ENCODE measurements at places on chromosomes 2 and 18.

DNA sequence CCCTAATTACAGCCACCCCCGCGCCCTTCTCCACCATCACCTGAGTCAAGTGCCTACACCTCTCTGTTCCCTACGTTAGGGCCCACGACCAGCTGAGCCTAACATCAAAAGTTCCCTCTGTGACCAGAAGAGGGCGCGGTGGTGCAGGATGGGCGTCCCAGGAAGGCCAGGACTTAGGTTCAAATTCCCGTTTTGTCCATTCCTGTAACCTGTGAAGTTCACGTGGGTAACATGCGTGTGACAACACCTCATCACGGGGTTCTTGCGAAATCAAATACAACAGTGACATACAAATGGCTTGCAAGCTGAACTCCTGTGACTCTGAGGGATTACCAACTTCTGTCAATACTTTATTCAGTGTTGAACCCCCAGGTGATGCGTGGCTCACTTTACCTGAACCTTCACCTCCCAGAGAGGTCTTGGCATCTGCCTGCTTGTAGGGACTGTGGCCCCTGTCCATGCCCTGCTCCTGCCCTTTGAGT, 207.9 kb downstream of the ARL4C start:
- no peak for DNase-seq

DNA sequence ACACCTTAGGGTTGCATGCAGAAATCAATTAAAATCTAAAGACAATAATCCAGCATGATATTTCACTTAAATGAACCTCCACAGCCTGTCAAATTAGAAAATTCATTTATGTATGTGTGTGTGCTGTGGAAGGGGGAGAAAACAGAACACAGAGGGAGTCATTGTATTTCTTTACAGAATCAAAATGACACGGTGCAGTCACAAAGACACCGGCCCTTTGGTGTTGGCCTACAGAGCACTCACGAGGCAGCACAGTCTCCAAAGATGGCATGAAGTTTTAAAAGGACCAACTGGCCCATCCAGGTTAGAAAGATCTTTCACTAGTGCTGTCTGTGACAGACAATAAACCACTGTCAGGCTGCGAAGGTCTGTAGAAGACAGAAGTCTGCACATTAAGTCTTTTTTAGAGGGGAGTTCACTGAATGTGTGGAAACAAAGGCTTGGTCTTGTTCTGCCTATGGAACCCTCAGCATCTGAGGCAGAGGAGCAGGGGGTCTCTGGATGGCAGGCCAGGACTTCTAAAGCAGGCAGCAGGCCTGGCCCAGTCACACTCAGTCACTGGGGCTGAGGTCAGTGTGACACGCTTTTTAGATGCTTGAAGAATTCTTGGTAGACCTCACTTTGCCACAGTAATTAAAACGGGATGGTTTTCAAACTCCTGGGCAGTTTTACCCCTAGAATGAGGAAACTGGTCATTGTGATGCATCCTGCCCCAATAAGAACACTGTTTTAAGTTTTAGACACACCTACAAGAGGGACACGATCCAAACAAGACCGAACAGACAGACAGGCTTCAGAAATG, 184.9 kb downstream of the AFF3 start:
- DNase-seq: no peak

DNA sequence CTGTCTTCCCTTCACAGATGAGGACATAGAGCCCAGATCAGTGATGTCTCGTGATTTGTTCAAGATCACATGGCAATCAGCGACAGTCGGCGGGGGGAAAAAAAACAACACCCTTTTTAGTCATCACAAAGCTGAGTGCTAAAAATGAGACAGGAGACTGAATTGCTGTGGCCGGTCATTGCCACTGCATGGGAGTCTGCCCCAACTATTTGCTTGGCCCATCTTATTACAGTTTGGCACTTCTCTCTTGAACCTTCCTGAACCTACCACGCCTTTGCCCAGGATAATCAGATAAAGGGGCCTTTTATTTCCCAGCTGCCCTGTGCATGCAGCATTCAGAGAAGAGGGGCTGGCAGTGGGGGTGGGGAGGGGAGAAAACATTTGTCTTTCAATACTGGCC, 42.7 kb downstream of the SETBP1 start:
- DNase-seq: no peak

DNA sequence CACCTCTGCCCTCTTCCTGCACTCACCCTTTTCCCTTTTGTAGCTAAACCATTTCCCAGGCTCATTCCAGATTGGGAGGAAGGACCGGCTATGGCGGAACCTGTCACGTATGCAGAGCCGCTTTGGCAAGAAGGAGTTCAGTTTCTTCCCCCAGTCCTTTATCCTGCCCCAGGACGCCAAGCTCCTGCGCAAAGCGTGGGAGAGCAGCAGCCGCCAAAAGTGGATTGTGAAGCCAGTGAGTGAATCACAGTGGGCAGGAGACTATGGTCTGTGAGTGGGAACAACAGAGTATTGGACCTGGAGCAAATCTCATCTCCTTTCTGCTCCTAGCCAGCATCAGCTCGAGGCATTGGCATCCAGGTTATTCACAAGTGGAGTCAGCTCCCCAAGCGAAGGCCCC, 35.0 kb upstream of the CYP27A1 start:
- DNase-seq: no peak

- no peak for DNase-seq
These were observed 1344.4 kb upstream of the CELF4 start for GRCh38 chr18:38909972-38910371.

- DNase-seq: no peak
These were observed 97.3 kb downstream of the ARL6IP6 start for GRCh38 chr2:152815634-152816257.

- DNase-seq: no peak
These were observed 127.9 kb upstream of the ST6GAL2 start for GRCh38 chr2:107013884-107014283.

- DNase-seq: no peak
These were observed 3.3 kb downstream of the SMARCAL1 start for GRCh38 chr2:216415541-216415940.

DNA sequence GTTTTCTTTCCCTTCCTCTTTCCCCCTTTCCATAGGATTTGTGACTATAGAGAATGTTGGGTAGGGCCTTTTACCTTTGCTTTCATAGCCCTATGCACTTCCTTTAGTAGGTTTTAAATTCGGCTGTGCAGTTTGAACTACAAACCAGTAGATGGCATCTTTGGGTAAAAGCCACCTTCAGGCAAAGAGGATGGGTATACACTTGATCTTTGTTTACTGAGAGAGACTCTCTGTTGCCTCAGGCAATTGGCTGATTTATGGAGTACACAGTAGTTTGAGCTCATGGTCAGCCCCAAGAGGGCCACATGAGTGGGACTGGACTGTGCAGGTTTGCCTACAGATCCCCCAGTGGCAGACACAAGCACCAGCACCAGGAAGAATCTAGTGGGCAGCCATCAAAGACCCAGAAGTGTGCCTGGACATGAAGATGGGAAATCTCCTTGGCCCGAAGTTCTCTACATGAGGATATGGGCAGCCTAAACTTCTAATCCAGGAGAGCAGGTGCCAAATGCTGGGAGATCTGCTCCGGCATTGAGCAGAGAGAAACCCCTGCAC, 1304.3 kb upstream of the DDX18 start:
- DNase-seq: no peak

GRCh38 chr2:102932501-102932900, 170.7 kb downstream of the TMEM182 start:
- DNase-seq: no peak

GRCh38 chr2:222447131-222447530, 22.8 kb downstream of the SGPP2 start:
- DNase-seq: no peak

GRCh38 chr2:27494284-27494943, 586 bp downstream of the FNDC4 start:
- DNase-seq: no peak

- no peak for DNase-seq
These were observed 103.5 kb upstream of the ASB18 start for GRCh38 chr2:236367506-236368289.

DNA sequence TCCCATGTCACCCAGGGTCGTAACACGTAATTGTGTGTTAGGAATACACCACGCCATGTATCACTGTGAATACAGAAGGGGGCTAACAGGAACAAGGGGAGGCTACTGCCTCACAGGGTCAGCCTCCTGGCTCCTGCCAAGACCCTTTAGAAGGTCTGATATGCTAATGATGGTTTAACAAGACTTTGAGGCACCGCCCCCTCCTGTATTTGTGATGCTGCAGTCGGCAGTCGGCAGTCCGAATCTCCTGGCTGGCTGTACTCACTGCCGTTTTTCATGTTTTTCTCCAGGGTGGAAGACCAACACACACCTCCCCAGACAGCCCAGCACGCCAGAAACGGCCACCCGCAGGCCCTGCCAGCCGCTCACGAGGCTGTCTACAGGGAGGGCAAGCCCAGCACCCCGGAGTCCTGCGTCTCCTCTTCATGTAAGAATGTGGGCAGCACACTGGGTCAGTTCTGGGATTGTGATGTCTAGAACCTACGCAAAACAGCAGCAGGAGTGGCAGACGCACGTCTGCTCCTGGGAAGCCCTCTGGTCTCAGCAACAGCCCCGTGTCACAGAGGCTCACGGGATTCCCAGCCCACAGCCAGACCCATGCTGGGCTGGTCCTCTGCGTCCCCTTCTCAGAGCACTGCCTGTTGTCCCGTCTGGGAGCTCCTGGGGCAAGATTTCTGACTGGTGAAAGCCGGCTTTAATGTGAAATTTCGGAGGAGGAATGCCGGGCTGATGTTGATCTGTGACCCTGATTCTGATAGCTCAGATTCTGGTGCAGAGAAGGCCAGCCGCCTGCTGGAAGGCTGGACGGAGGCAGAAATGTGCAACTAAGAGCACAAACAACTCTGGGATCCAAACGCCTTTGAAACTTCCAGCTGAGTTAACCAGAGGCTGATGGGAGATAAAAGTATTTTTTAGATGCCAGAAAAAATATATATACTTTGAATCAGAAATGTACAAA, 39.7 kb upstream of the B3GNT7 start:
- DNase-seq: no peak

GRCh38 chr2:181786371-181787228, 104.9 kb upstream of the ITPRID2 start:
- DNase-seq: no peak

DNA sequence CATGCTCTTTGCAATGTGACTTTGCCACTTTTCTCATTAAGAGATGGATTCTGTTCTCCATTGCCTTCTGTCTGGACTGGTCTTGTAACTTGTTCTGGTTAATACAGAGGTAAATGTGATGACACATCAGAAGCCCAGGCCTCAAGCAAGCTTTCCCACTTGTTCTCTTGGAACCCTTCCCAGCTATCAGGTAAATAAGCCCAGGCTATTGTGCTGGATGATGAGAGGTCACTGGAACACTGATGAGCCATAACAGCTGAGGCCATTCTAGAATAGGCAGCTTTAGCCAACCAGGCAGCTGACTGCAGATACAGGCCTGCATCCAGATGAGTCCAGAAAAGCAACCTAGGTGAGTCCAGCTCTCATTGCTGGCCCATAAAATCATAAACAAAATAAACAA, 1007.0 kb upstream of the ACVR2A start:
- DNase-seq: no peak

DNA sequence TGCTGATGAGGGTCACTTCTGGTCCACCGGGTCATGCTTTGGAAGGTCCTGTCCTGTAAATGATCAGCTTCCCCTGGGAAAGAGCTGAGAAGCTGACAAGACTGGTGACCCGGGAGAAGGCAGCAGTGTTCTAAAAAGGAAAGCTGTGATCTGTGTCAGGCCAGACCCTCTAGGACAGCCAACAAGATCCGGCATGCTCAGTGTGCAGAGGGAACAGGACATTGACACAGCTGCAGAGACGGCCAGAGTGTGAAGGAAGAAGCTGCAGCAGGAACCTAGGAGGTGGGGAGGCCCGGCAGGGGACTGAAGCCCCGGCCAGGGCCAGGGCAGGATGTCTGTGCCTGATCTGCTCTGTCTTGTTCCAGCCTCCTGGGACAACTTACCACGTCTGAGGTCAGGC, 372.7 kb upstream of the ID2 start:
- DNase-seq: no peak

- DNase-seq: no peak
These were observed 662.6 kb upstream of the ACVR2A start for GRCh38 chr2:147182260-147182659.

DNA sequence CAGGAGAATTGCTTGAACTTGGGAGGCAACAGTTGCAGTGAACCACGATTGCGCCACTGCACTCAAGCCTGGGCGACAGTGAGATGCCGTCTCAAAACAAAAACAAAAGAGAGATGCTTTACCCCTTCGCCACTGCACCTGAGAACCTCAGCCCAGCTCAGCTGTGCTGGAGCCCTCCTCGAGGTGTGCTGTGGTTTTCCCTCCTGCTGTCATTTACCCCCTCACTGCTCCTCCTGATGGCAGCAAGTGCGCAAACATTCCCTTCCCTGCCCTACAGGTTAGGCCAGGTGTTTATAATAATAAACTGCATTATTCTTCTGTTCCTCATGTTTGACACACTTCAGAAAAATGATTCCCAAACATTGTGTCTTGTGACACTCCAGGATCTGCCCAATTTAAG, 8.4 kb downstream of the FBXO36 start:
- no peak for DNase-seq

DNA sequence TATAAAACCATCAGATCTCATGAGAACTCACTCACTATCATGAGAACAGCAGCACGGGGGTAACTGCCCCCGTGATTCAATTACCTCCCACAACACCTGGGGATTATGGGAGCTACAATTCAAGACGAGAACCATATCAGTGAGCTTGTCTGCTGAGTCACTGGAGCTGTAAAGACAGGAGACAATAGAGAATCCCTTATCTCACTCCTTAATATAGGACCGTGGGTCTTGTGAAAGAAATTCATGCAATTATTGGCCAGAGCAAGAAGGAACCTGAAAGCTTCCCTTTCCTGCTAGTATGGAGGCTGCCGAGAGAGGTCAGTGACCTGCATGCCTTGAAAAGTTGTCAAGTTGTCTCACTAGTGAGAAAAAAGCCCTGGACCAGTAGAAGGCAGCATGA, 9.5 kb upstream of the TNFAIP6 start:
- no peak for DNase-seq

DNA sequence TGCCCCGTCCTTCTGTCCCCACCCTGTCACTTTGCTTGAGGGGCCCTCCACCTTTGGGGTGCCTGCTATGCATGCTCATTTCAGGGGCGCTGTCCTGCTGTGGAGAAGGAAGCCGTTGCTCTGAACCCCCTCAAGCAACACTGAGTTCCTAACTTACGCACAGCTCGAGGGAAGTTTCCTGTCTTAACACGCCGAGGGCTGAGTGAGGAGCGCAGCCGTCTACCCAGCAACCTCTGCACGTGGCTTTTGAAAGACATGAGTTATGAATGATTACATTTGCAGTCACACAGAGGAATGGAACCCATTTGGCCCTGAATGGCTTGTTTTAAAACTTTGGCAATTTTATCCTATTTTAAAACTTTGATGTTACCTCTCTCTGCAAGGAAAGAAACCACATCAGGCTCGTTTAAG, 14.0 kb downstream of the RAMP1 start:
- DNase-seq: no peak

- DNase-seq: no peak
These were observed 57.4 kb downstream of the FAM168B start for GRCh38 chr2:131035826-131036231.

GRCh38 chr2:48991415-48992131, 162.7 kb downstream of the FSHR start:
- DNase-seq: no peak

All from stimulated activated CD8-positive, alpha-beta memory T cell treated with anti-CD3 and anti-CD28 coated beads, Interleukin-15, amount 100 ng/mL, for 4 hours (primary cell).